ENCODE measurements at places on chromosomes 12 and 14.

DNA sequence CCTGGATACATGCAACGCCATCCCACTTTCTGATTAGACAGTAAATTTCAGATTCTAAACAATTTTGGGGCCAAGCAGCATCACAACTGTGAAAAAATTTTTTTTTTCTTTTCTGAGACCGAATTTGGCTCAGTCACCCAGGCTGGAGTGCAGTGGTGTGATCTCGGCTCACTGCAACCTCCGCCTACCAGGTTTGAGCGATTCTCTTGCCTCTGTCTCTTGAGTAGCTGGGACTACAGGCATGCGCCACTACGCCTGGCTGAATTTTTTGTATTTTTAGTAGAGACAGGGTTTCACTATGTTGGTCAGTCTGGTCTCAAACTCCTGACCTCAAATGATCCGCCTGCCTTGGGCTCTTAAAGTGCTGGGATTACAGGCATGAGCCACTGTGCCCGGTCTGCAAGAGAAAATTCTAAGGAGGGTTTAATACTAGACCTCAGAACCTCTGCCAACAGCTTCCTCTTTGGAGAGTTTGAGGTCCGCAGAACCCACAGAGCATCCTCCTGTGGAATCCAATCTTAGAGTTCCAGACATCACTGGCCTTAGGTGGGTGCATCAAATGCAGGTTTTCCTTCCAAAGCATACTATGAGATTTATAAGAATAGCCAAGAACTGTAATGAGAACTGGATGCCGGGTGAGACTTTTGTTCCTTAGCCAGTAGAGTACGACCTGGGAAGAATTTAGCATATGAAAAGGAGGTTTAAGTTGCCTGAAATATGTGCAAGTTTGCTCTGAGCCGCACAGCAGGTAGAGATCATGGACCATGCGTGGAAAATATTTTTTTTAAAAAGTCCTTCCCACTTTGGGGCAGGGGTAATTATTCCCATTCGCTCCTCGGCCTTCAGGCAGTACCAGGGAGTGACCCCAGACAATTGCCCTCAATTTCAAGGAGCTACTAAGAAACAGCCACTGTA, 7.8 kb upstream of the PHC1 start:
- no peak for DNase-seq

- no peak for DNase-seq
These were observed 119.0 kb upstream of the RASSF8 start for GRCh38 chr12:25839470-25839869.

GRCh38 chr14:92122351-92122677, 545 bp downstream of the CPSF2 start:
- DNase-seq: no peak

GRCh38 chr14:90848944-90849731, 32.9 kb upstream of the TTC7B start:
- DNase-seq: no peak

DNA sequence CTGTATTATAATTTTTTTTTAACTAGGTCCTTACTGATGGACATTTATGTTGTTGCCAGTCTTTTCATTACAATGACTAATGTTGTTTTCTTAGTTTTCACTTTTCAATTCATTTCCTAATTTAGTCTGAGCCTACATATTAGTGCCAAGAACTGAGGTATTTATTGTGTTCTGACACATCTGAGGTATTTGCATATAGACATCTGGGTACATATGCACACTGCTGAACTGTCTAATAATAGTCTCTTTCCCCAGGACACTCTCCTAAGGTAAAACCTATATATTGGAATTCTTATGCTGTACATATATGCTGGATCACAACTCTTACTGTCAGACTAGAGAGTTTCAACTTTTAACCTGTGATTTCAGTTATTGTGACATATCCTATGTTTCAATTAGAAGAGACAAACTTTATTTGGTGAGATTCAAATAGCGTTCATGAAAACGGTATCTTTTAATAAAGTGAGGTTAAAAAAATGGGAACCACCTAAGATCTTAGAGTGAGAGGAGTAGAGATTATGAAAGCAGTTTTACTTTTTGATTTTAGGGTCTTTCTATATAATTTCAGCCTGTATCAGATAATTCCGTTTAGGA, 263.2 kb downstream of the RAD51B start:
- DNase-seq: no peak

- DNase-seq: no peak
These were observed 794.5 kb downstream of the MED13L start for GRCh38 chr12:115482943-115483342.

DNA sequence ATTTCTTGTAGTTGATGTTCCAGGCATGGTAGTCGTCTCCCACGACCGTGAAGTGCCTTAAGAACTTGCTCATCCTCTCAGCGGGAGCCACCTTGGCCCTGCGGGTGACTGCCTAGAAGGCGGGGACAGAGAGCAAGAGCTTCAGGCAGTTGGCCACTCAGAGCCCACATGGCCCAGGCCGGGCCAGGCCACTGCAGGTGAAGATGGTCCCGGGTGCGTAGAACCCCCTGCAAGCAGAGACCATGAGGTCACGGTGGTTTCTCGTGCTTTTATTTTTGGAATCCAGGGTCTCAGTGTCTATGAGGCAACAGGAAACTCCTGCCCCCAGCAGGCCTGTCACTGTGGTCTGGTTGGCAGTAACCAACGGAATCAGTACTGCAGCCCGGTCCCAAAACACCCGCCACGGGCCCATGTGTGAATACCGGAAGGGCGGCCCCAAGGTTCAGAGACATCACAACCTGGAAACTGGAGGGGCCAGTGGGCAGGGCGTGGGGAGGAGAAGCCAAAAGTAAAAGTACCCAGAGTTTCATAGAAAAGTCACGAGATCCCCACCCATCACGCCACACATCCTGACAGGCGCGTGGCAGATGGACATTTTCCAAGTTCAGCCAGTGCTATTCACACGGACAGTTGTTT, 27.5 kb downstream of the HVCN1 start:
- DNase-seq: no peak

DNA sequence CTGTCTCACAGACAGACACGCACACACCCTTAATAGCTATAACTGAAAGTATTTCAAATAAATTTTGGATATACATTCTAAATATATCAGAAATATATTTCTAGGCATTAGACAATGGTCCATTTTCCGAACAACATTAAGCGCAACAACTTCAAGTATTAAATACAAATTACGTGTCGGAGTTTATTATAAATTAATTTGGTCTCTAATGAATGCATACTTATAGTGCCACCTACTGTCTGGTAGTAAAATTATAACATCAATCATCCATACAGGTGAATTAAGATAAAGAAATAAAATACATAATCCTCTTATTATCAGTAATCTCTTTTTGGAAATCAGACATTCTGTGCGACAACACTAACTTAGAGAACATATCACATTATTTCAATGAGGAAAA, 27.2 kb upstream of the CMAS start:
- no peak for DNase-seq

DNA sequence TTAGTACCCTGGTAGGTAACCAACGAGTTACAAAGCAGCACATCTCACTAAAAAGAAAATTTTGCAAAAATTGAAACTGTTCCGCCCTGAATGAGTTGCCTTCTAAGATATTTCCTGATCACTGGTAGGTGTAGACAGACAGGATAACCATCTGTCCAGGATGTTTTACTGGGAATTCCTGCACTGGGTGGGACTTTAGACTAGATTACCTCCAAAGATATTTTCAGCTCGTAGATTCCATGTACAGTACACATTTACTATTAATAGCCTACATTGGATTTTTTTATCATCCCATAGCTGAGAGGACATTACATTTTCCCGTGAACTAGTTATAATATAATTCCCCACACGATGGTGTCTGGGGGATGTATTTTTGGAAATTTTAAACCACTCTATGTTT, 139.6 kb downstream of the DYRK2 start:
- no peak for DNase-seq

DNA sequence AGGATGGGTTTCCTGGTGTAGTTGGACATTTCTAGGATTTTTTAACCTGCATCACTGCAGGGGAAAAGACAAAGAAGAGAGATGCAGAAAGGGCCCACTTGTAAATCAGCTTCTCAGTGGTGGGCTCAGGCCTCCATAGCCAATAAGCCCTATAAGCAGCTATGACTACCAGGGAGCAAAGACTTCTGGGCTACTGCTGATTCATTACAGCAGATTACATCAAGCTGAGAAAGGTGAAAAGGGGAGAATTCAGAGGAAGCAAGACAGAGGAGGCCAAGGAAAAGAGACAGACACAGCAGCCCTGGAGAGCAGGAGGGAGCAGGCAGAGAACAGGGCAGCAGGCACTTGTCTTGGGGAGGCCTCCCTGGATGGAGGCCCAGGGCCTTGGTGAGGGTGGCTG, 95.2 kb downstream of the KCNA5 start:
- no peak for DNase-seq

- no peak for DNase-seq
These were observed 255.5 kb downstream of the SNAPC1 start for GRCh38 chr14:62017651-62018230.

GRCh38 chr14:30195941-30196340, 268.3 kb upstream of the PRKD1 start:
- DNase-seq: no peak

DNA sequence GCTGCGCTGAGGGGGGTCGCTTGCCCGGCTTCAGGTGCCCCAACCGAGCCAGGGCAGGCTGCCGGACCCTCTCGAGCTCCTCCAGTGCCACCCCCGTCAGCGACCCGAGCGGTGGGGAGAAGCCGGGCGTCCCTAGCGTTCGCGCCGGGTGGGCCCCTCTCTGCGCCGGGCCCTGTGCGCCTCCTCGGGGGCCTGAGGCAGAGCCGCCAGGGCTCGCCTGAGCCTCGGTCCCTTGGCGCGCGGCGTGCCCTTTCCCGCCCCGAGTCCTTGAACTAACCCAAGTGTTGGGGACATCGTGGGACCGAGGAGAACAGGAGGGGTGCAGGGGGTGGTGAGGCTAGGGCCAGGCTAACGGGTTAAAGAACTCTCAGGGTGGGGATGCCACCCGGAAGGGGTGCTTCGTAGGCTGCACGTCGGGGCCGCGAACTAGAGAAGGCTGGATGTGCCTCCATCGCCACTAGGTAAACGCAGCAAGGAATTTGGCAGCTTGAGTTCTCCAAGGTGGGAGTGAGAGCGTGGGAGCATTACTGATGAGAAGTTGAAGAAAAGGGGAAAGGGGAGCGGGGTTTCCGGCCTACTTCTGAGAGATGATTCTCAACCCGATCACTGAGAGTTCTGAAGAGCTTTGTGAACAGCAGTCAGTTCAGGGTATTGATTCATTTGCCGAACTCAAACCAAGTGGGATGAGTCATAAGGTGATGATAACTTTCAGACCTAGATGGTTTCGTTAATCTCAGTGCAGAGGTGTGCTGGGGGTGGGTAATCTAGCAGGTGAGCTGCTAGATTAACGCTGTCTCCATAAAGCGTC, 618 bp downstream of the RNF34 start:
- peak; percentile 53 for DNase-seq

- DNase-seq: no peak
These were observed 638.8 kb upstream of the NOVA1 start for GRCh38 chr14:27236601-27237000.

DNA sequence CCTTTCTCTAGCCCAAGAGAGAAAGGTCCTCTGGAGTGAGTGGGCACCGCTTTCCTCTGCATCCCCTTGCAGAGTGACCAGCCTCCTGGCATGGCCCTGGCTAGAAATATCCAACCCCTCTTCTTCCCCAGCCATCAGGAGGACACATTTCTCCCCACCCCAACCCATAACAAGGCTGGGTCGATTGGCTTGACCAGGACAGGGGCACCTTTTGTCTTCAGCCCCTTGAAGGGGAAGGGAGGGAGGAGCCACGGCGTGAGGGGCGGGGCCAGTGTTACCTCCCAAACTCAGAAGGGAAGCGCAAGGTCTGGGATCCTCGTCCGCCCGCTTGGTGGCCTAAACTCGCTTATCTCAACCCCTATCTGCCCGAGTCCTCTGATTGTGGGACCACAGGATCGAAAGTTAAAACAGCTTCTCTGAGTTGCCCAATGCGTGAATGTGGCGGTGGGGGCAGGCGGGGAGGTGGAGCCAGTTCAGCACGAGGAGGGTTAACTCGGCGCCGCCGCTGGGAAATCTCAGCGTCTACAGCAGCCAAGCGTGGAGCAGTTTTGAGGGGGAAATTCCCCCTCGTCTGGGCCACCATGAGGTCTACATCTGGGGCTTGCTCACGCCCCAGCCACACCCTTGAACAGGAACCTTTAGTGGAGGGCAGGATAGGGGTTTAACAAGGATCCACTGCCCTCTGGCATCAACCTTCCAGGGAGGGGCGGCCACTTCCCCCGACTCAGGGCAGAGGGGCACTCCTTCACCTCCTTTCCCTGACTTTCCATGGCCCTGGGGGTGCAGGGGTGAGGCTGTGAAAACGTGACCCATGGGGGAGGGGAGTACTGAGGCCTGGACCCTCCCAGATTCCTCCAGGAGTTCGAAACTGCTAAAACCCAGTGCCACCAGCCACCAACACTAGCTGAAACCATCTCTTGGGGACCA, 795 bp downstream of the STAT6 start:
- peak; percentile 62 for DNase-seq

DNA sequence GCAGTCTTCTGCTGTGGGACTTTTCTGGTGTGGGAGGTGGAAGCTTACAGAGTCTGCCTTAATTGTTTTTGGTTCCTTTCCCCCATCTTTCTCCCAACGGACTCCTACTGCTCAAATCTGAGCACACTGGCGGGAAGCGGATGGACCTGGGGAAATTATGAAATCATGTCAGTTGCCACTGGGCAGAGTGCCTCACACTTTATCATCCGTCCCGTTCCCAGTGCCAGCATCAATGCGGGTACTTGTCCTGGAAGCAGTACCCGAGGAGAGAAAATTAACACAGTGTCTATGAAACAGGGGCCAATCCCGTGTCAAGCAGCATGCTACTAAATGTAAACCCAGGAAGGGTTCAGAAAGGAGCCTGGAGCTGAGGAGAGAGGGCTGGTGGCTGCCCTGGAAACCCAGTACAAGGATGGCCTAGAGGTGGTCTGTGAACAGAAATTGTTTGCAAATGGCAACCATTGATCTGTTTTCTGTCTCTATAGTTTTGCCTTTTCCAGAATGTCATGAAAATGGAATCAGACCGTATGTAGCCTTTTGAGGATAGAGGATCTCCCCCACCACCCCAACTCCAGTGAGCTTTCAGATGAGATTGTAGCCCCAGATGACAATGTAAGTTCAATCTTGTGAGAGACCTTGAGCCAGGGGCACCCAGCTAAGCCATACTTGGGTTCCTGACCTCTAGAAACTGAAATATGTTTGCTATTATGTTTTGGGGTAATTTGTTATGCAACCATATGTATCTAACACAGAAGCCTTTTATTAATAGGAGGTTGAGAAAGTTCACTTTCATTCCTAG, 908 bp upstream of the CDKL1 start:
- no peak for DNase-seq

All from stimulated activated CD4-positive, alpha-beta T cell treated with anti-CD3 and anti-CD28 coated beads, TNF-alpha, amount 100 ng/mL, for 4 hours (primary cell).